Activated naive CD4-positive, alpha-beta T cell treated with anti-CD3 and anti-CD28 coated beads, Interleukin-2, amount 50 U/mL, for 16 hours (primary cell): ENCODE measurements at places on chromosomes 4 and X.

- no peak for DNase-seq
Measured at GRCh38 chr4:151664289-151664688, 96.5 kb downstream of the GATB start.

GRCh38 chr4:71293705-71294104 lies 45.1 kb upstream of the SLC4A4 start:
- no peak for DNase-seq

DNA sequence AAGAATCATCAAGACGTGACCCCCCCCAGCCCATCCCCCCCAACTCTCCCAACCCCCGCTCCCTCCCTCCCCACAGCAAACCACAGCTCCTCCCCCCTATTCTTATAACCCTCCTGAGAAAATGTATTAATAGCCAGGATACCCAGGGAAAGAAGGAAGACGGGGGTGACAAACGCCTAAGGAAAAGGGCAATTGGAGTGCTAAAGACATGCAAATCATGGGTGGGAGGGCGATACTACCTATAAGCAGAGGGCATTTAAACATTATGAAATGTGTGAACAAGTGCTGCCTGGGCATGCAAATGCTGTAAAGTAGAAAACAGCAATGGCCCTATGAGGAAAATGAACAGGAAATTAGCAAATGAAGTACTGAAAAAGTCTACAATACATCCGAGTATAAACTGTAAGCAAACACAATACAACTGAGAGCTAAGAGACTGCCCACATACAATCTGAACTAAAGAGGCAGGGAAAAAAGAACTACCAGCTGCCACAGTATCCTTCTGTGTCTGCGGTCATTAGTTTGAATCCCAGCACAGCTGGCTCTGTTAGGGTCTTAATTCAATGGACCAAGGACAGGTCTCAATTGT lies 2.4 kb downstream of the CXXC4 start:
- DNase-seq: no peak

DNA sequence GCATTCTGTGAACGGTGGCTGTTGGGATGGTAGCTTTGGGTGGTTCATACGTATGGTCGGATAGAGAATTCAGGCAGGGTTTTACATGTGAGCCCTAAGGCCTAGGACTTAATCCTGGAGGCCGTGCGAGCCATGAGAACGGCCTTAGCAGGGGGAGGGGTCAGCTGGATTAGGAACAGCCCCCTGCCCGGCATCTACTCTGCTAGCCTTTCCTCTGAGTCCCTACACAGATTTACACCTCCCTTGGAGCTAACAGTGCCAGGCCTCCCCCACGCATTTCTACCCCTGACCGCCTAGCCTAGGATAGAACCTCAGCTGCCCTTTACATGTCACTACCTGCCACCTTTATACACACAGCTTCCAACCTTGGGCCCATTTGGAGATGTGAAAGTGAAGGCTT lies 7.1 kb downstream of the PRAF2 start:
- DNase-seq: no peak

DNA sequence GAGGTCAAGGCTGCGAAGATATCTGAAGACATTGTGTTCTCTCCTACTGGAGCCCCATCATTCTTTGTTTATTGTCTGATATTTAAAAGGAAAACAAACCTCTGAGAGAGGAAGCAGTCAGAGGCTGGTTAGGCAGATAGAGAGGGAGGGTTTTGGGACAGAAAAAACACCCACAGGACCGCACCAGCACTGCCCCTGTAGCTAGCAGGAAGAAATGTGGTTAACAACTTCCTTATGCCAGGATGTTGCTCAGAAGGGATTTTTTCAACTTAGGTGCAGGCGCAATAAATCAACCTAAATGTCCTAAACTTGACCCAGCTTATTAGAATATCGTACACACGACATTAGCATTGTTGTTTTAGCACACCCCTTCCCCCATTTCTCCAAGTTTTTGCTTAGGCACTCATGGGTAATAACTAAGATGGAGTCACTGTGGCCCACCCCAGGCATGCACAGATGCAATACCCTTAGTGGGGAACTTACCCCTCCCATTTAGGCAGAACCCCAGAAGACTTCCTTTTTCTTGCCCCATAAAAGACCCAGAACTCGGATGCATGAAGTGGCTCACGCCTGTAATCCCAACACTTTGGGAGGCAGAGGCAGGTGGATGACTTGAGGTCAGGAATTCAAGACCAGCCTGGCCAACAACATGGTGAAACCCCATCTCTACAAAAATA lies 2.8 kb upstream of the ZNF718 start:
- no peak for DNase-seq
